ENCODE measurements at places on chromosomes 11 and 22.

DNA sequence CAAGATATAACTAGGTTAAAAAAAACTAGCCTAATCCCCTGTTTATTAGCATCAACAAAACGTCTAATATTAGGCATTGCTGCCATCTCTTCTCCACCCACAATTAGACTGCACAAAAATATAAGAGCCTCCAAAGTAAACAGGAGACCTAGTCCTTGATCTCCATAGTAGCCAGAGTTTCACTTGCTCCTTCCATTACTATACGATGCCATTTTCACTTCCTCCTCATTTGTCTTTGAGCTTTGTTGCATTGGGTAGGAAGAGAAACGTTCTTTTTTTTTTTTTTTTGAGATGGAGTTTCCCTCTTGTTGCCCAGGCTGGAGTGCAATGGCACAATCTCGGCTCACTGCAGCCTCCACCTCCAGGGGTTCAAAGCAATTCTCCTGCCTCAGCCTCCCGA, 42.3 kb upstream of the RDX start:
- no peak for DNase-seq

- DNase-seq = no peak
Measured at GRCh38 chr11:134449713-134450112, 37.7 kb upstream of the B3GAT1 start.

DNA sequence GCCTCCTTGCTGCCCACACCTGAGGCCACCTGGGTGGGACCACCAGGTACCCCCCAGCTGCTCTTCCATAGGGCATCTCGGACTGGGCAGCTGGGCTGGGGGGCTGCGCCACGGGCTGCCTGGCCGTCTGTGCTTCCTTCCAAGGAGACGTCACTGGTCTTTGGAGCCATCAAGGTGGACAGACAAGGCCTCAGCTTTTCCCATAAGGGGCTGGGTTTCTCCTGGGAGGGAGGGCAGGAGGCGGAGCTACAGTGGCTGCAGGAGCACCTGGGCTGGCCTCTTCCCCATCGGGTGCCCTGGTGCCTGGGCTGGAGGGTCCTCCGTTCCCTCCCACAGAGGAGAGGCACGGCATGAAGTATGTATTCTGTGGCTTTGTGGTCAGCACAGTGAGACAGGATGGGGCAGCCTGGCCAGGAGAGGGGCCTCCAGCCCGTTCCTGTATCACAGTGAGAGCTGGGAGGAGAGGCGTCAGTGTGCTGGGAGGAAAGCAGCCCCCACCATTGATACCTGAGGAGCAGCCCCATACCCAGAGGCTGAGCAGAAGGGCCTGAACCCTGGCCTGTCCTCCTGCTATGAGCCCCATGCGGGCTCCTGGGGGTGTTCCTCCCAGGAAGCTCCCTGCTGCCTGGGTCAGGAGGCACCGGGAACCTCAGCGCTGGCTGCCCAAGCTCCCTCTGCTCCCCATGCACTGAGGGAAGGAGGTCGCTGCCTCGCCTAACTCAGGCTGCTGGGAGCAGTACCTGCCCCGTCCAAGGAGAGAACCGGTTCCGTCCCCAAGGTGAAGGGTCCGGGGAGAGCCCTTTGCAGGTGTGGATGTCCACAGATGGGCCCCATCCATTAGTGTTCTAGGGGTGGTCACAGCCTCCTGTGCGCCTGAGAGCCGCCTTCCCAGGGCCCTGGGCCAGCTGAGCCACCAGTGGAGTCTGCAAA, 1075.0 kb downstream of the BRD1 start:
- DNase-seq = no peak

DNA sequence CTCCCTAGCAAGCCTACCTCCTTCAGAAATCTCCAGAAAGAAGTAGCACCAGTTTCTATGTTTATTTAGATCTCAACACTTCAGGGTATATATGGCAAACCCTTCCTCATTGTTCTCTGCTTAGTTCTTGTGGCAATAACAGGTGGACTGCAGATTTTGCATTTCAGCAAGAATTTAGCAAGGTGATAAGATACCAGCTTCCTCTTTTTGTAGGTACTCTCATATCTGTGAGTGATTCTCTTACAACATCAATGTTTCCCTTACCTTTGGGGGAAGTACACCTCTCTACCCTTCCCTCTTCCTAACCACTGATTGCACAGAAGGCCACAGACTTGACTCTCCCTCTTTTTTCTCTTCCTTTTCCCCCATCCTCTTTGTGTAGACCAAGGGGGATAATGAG, 230.9 kb upstream of the SESN3 start:
- DNase-seq = no peak

All from GM18507 (cell line).